ENCODE measurements at places on chromosomes 6 and 20.

GRCh38 chr20:41443691-41444090 is 77.1 kb upstream of the EMILIN3 start:
- no peak for DNase-seq

GRCh38 chr6:129637340-129638054 is 72.5 kb downstream of the ARHGAP18 start:
- no peak for DNase-seq

GRCh38 chr6:135128268-135128914 is 52.7 kb upstream of the MYB start:
- peak; percentile 8 for DNase-seq

DNA sequence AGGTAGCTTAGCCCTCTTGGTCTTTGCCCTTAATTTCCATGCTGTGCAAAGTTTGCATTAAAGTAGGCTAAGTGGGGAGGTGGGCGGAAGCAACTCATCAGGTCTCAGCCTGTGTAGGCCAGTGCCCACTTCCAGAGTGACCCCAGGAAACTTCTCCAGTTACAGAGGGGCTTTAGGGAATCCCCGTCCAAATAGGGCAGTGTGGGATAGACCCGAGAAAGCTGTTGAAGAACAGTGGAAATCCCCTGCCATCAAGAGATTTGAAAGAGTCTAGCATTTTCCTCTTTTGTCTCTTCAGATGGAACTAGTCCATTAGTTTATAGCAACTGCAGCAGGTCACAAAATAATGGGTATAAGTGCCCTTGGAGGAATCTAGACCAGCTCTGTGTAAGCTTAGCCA is 20.2 kb downstream of the SF3B5 start:
- DNase-seq: no peak

GRCh38 chr6:43763812-43764522 is 6.0 kb upstream of the VEGFA start:
- no peak for DNase-seq

- no peak for DNase-seq
Observed at GRCh38 chr20:62539198-62540045, 63.6 kb upstream of the GATA5 start.

DNA sequence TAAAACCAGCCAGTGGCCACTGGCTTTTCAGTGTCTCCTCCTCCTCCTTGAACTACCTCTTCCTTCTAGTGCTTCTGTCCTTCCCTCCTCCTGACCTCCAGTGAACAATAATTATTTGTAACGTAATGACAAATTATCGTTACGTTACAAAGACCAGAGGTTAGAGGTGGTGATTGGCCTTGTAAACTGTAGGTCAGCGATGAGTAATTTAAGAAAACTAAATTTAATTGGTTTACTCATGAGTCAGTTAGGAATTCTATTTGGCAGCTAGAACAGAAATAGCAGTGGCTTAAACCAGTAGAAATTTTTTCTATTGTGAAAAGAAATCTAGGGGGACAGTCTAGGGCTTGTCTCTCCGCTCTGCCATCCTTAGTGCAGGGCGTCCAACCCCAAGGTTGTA is 38.8 kb downstream of the PPARD start:
- peak; percentile 49 for DNase-seq

GRCh38 chr6:163387317-163387716 is 27.2 kb upstream of the QKI start:
- DNase-seq: peak; percentile 22

DNA sequence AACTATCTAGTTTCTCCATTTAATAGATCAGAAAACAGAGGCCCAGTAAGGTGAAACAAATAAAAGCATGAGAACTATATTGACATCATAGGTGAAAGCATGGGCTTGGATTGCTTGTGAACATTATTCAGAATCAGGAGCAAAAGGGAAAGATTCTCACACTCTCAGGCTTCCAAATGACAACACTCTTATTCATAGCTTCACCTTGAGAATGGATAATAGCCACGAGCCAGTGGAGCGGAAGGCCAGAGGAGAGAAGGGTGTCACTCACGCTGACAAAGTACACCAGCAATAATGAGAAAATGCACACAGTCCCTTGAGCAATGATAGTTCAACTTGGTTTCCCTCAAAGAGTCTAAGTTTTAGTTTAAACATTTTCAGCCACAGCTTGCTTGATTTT is 339.0 kb downstream of the TPBG start:
- DNase-seq: no peak

GRCh38 chr20:19045371-19045770 is 167.1 kb upstream of the SLC24A3 start:
- no peak for DNase-seq

DNA sequence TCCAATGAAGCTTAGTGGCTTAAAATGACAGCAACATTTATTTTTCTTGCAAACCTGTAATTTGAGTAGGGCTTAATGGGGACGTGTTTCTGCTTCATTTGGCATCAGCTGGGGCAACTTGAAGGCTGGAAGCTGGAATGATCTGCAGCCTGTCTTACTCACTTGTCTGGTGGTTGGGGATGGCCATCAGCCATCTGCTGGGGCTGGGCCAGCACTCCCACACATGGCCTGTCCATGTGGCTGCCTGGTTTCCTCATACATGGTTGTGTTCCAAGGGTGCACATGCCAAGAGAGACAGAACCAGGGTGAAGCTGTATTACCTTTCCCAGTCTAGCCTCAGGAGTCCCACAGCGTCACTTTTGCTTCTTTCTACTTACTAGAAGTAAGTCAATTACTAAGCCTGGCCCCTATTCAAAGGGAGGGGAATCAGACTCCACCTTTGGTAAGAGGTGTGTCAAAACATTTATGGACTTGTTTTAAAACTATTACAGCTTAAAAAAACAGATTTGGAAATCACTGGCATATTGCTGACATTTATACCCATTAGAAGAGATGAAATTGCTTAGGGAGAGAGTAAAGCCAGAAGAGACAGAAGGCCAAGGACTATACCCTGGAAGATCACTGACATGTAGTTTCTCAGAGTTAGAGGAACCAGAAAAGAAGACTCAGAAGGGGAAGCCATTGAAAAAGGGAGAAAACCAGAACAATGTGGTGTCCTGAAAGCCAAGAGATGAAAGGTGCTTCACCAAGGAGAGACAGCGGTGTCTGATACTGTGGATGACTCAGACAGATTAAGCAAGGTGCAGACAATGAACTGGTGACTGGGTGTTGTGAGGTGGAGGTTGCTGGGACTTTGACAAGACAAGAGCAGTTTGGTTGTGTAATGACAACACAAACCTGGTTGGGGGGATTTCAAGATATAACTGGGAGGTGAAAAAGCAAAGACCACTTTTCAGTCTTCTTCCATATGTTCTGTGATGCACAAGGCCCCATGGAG is 345.2 kb downstream of the GJA1 start:
- peak; percentile 91 for DNase-seq

DNA sequence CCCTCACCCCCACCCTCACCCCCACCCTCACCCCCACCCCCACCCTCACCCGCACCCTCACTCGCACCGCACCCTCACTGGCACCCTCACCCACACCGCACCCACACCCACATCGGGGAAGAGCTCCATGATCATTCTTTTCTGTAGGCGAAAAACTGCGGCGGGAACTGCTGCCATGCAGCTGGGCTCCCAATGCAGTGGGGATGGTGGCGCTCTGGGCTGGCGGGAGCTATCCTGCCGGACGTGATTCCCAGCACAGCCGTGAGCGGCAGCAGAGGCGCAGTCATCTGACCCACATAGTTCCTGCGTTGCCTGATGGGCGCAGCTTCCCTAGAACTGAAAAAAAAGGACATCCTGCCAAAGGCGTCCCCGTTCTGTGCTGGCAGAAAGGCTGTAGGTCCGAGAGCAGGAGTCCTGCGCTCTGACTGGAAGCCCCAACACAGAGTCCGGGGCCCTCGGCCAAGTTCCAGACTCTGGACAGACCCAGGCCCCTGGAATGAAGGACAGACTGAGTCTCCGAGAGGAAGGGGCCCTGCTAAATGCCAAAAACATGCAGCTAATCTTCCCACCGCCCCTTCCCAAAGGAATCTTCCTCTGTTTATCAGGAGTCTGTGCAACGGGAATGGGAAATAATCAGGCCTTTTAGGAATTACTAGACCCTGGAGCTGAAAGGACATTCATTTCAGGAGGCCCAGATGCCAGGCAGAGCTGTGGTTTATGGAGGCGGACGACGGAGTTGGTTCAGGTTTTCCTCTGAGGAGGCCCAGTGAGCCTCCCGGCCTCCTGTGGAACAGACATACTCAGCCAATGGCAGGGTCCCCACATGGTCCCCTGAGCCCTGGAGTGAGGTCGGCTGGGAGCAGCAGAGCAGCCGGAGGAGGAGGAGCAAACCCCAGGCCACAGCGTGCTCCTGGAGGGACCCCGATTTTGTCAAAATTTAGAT is 14.1 kb upstream of the TCFL5 start:
- peak; percentile 88 for DNase-seq

DNA sequence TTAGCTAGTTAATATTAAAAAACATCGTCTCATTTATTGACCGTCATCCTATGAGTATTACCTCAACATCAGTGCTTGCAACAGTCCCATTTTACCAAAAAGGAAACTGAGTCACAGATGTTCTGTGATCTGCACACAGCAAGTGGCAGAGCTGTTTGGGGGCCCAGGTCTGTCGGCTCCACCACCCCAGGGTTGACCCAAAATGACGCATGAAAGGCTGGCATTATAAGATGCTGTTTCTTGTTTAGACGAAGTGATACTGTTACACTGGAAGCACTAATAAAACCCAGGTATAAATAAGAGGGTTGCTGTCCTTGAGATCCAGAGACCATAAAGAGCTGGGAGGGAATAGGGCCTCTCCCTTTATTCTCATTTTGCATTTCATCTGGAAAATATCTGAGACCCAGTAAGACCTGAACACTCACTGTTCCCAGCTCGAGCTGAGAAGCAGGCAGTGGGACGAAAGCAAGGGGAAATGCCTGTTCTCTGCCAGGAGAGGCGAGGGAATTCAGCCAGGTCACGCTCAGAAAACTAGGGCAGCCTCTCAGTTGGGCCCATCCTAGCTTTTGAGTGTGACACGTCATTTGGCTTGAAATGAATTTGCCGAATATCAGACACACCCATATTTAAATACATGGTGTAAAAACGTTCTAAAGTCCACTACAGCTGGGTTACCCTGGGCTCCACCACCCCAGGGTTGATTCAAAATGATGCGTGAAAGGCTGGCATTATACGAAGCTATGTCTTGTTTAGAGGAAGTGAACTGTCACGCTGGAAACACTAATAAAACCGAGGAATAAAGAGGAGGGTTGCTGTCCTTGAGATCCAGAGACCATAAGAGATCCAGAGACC is 1.4 kb upstream of the MICAL1 start:
- DNase-seq: peak; percentile 21

- no peak for DNase-seq
Observed at GRCh38 chr6:48027704-48028435, 83.1 kb downstream of the PTCHD4 start.

Measured in fibroblast of skin of right biceps (primary cell).